ENCODE measurements at places on chromosomes 5 and 9.

- DNase-seq = no peak
These were observed 26.5 kb downstream of the SLC12A7 start for GRCh38 chr5:1085391-1085790.

- DNase-seq = no peak
These were observed 474.3 kb upstream of the KIF2A start for GRCh38 chr5:61831736-61832135.

GRCh38 chr9:132595319-132595718, 12.9 kb downstream of the BARHL1 start:
- no peak for DNase-seq

GRCh38 chr5:106476630-106477029, 1194.1 kb downstream of the EFNA5 start:
- DNase-seq = no peak

DNA sequence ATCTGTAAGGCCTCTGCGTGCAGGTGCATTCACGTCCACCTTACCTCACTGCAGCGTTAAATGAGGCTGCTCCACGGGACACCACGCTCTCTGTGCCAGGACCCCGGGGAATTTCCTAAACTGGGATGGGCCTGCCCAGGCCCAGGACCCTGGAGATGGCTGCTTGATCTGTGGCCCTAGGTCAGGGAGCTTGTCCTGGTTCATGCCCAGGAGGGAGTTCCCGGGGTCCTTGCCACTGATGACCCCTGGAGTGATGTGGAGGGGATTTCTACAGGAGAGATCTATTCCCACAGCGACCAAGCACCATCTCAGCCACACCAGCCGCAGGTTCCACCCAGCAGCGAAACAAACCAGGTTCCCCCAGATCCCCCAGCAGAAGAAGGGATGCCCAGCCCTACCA, 3.5 kb downstream of the OR2V1 start:
- no peak for DNase-seq

- DNase-seq = no peak
These were observed 1703.8 kb downstream of the MAT2B start for GRCh38 chr5:165209101-165209727.

Measured in NCI-H1105 (cell line).